ENCODE measurements at places on chromosomes 11 and 22. TPM values are rescaled to one million over a fixed set of nuclear protein-coding genes. Genes with fewer than 3 reads are reported as not detected.

Gene DBX1
- not detected for total RNA-seq

Gene UQCR10
- 139 TPM for total RNA-seq

Gene SART1
- 31.8 TPM for total RNA-seq

Gene CFAP68
- total RNA-seq = 18.8 TPM

Gene TMEM121B
- total RNA-seq = 0.16 TPM

Gene SCGB1C1
- total RNA-seq = not detected

Gene FEN1
- total RNA-seq = 4.2 TPM

Gene TRIM49
- not detected for total RNA-seq

Gene OR52A5
- total RNA-seq = not detected

Gene GSTT2
- 0.41 TPM for total RNA-seq

Gene TBX1
- total RNA-seq = 1.3 TPM

Gene CLMP
- 43.7 TPM for total RNA-seq

Gene PAFAH1B2
- 18.1 TPM for total RNA-seq

Gene MRGPRX3
- total RNA-seq = not detected

Gene CRYBA4
- total RNA-seq = not detected

Measured in transverse colon (tissue), 4 donors.